ENCODE measurements at places on chromosomes 16 and 17. TPM values are rescaled to one million over a fixed set of nuclear protein-coding genes. Genes with fewer than 3 reads are reported as not detected.
A peak's percentile ranks its signal among the peaks of the same experiment; 100 is the strongest.

DNA sequence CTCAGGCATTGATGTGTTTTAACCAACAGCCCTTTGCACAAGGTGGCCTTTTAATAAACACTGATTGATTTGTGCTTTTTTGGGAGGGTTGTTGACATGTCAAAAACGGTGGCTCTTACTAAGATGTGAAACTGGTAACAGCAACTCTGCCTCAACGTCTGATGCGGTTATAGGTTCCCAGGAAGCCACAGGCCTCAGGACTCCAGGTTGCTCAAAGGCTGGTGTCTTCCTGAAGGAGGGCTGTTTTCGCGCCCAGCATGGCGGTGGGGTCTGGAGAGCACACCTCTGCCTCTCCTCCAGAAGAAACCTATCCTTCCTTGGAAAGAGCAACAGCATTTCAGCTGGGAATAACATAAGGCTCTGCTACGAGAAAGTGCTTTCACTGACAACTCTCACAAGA lies 187.5 kb downstream of the IRF8 start:
- peak; percentile 51 for DNase-seq

DNA sequence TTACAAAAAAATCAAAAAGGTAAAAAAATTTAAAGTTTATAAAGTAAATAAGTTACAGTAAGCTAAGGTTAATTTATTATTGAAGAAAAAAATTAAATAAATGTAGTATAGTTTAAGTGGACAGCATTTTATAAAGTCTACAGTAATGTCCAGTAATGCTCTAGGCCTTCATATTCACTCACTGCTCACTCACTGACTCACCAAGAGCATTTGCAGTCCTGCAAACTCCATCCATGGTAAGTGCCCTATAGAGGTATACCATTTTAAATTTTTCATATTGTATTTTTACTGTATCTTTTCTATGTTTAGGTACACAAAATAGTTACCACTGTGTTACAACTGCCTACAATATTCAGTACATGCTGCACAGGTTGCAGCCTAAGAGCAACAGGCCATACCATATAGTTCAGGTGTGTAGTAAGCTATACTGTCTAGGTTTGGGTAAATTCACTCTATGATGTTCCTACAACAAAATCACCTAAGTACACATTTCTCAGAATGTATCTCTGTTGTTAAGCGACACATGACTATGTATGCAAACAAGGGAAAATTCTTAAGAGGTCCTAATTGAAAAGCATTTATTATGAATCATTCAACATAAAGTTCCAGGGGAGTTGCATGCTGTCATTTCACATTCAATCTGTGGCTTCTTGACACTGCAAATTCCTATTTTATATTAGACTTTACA lies 92.3 kb downstream of the SPAG9 start:
- DNase-seq: no peak

GRCh38 chr17:82710499-82711232 lies 5.8 kb upstream of the FN3KRP start:
- no peak for DNase-seq

The STH gene
- not detected for total RNA-seq

- peak; percentile 90 for DNase-seq
These were observed 179.7 kb downstream of the RAB11FIP4 start for GRCh38 chr17:31570951-31571892.

Measured in cardiac septum (tissue), 1 donor.